T-helper 1 cell (primary cell): ENCODE measurements at places on chromosomes 6 and 20.

GRCh38 chr6:167098825-167099225, 24.1 kb upstream of the CCR6 start:
- DNase-seq: no peak

GRCh38 chr6:118350881-118351430, 197.1 kb upstream of the PLN start:
- no peak for DNase-seq

DNA sequence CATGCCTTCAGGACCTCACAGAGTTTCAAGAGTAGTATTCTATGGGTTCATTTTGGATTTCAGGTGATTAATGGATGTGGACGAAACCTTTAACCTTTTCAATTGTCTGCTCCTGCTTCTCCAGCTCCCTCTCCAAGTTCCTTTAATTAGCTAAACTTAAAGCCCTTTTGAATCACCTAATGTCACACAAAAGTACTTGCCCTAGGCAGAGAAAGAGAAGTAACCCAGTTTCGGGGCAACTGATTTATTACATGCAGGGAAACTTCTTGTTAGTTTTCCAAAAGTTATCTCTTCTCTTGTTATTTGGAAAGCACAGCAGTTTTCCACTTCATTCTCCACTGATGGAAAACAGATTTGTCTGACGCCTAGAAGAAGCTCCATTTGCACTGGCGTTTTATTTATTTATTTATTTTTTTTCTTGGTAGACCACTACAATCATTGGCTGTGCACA, 407.7 kb upstream of the JARID2 start:
- DNase-seq: no peak

GRCh38 chr6:11645016-11645415, 107.5 kb downstream of the TMEM170B start:
- no peak for DNase-seq

- DNase-seq: no peak
Measured at GRCh38 chr6:1377526-1377925, 11.8 kb upstream of the FOXF2 start.

- no peak for DNase-seq
Measured at GRCh38 chr6:151616091-151616513, 122.3 kb downstream of the CCDC170 start.

- no peak for DNase-seq
Measured at GRCh38 chr6:159116343-159116742, 52.9 kb upstream of the FNDC1 start.

GRCh38 chr6:164106345-164106769, 691.8 kb downstream of the QKI start:
- DNase-seq: no peak

DNA sequence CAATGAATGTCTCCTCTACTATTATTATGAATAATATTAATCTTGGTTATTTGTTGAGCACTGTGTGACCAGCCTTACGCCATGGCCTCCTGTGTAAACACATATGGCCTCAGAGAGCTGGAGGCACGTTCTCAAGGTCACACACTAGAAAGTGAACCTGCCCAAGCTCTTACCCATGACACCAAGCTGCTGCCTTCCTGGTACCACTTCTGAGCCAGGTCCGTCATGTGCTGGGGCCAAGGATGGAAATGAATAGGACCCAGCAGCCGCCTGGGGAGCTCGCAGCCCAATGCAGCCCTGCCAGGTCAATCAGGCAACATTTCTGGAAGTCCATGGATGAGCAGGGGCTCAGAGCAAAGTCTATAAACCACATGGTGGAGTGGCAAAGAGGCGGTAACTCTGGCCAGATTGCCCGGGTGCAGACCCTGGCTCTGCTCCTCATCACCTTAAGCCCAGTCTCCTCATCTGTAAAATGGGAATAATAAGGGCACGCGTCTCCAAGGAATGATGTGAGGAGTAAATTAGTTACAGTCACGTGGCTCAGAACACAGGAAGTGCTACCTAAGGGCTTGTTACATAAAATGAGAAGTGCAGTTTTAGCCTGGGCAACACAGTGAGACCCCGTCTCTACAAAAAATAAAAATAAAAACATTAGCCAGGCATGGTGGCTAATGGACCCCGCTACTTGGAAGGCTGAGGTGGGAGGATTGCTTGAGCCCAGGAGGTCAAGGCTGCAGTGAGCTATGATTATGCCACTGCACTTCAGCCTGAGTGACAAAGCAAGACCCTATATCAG, 61.5 kb downstream of the JPH2 start:
- DNase-seq: no peak

DNA sequence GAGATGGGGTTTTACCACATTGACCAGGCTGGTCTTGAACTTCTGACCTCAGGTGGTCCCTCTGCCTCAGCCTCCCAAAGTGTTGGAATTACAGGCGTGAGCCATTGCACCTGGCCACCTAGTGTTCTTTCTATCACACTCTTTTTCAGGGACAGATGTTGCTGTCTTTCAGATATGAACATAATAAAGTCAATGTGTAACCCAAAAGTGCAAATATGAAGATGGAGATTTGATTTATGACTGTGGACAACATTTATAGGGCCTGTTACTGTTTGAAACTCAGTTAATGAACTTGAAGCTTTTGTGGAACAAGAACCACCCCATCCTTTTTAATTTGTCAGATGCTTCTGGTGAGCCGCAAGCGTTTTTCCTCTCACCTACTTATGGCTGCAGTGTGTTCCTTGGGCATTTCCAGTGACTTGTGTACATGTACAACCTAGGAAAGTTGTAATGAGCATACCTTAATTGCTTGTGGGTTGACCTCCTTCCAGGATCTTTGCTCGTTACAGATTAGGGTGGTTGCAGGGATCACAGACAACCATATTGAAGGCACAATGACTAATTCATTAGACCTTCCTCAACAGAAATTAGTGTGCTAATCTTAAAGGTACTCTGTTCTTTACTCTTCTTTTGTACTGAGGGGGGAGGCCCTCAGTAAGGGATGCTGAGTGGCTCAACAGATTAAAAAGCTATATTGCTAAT, 6.8 kb downstream of the TBPL1 start:
- DNase-seq: no peak

GRCh38 chr6:42375007-42375635, 76.6 kb downstream of the TRERF1 start:
- no peak for DNase-seq

DNA sequence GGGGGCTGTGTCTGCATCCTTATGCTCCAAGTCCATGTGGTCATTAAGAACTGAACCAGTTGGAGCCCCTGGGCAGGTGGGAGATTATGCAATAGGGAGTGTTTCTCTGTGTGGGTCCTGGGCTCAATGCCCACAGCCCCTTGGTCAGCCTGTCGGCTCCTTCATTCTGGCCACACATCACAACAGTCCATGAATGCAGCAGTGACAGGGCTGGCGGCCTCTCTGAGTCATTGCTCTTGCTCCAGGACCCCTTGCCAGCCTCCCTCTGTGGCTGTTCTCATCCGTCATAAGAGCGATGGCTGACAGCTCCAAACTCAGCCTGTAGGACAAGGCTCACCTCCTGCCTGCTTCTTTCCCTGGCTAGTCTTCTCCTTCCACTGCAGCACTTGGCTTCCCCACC, 609.5 kb upstream of the CDH4 start:
- no peak for DNase-seq

- DNase-seq: no peak
Measured at GRCh38 chr6:148968771-148969602, 222.2 kb downstream of the UST start.

DNA sequence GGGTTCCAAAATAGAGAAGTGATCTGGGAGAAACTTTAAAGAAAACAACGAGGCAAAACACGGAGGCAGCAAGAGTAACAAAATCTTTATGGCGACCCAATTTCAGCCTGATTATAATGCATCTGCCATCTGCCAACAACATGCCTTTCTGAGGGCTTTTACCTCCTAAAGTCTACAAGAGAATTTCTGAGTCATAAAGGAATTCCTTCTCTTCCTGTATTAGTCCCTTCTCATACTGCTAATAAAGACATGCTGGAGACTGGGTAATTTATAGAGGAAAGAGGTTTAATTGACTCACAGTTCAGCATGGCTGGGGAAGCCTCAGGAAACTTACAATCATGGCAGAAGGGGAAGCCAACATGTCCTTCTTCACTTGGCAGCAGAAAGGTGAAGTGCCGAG, 226.6 kb downstream of the HACE1 start:
- no peak for DNase-seq

- DNase-seq: no peak
Measured at GRCh38 chr20:3651204-3651962, 11.8 kb downstream of the GFRA4 start.

DNA sequence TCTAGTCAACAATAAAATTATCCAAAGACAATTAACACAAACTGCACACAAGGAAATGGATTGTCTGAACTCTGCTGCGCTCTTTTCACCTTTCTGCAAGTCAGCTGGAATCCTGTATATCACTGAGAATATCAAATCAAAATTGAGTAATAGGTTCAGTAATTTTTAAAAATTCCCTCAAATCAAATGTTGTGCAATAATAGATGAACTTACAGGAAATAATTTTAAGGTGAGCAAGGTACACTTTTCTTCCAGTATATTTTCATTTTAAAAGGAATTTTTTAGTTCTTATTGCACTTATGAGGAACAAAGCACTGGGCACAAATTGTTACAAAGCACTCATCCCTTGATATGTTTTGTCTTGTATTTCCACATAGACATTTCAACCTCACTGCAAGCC, 1.2 kb downstream of the SAYSD1 start:
- DNase-seq: no peak

GRCh38 chr6:38018755-38019165, 199.2 kb downstream of the ZFAND3 start:
- no peak for DNase-seq

DNA sequence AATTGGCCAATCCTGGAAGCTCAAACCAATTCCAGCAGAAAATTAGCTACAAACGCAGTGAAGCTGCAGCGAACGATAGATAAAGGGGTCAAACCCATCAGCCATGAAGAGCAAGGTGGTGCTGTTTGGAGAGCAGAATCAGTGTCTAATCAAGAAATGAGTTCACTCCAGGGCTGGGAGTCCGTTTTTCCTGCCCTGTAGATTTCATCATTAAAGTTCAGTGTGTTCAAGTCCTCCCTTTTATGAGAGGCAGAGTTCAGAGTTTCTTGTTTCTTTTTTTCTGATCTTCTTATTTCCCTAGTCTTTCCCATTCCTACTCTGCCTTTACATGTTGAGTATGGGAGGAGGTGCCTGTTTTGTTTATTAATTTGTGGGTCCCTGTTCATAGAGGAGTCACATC, 30.4 kb downstream of the SLC17A1 start:
- DNase-seq: no peak

DNA sequence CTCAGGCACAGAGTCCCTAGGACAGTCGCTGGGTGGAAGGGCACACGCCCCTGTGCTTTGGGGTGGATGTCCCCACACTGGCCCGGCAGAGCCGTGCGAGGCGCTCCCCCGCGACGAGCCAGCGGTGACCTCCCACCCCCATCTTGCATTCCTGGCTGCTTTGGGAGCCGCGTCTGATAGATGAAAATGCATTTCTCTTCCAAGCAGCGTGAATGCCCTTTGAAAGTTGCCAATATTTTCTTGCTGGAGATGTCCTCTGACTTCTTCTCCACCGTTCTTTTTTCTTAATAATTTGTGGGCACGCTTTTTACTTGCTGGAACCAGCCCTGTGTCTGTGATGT, 29.9 kb downstream of the COL20A1 start:
- DNase-seq: no peak

- no peak for DNase-seq
Measured at GRCh38 chr6:51887859-51888258, 199.6 kb downstream of the PKHD1 start.

DNA sequence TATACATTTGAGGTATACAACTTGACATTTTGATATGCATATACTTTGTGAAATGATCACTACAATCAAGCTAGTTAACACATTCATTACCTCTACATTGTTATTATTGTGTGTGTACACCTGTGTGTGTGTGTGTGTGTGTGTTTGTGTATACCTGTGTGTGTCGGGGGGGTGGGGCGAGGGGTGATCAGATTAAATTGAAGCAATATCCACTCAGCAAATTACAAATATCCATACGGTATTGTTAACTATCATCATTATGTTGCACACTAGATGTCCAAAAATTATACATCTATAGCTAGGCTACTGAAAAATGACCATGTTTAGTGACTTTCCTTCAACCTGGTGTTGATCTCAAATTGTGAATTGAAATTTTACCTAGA, 1.8 kb downstream of the RHAG start:
- DNase-seq: no peak

DNA sequence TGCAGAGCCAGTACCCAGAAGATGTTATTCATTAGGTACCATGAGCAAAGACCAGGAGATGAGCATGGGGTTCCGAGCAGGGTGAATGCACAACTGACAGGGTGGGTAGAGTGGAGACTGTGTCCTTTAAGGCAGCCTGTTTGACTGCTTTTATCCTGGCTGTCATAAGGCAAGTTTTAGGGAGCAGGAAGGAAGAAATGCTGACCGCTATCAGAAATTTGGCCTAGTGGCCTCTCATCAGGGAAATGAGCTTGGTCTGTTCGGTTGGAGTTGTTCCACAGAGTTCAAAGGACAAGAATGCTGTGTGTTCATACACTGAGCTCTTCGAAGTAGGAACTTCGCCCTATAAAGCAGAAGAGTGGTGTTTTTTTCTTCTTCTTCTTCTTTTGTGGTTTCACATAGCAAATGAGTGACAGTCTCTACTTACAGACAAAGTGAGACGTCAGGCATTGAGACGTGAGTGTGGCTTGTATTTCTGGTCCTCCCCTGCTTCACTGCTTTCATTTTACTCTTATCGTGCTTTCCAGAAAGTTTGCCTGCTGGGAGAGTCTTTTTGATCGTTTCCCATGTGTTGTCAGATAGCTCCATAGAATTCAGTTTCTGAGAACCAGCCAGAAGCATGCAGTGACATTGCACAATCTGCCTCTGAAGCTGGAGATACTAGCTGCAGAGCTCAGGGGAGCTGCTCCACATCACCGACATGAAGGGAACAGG, at the start of gene CASS4:
TSS of gene CASS4 (plus strand) at position 502 of the 714 bp plus-strand sequence. CDS start at position 701, 199 bp downstream.
- DNase-seq: peak; percentile 51

DNA sequence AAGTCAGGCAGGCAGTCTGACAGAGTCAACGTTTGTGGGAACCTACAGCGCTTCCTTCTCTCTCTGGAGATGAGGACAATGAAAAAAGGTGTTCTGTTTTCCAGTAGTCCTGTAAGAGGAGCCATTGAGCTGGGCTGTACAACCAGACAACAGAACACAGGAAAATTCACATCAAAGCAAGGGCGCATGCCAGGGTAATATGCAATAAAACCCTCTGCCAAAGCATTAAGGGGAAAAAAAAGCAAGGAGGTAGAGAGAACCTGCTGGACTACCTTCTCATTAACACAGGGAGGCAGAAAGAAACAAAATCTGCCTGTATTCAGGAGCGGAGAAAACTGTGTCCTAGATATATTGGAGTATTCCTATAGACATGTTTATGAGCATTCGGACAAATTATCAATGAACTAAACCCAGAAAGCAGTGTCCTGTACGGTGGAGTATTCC, 1.3 kb downstream of the RNF24 start:
- no peak for DNase-seq

- DNase-seq: no peak
Measured at GRCh38 chr6:156344491-156344890, 432.7 kb upstream of the ARID1B start.

- no peak for DNase-seq
Measured at GRCh38 chr20:59010995-59011873, 4.2 kb upstream of the CTSZ start.
